ENCODE measurements at places on chromosomes 1 and 21. TPM values are rescaled to one million over a fixed set of nuclear protein-coding genes. Genes with fewer than 3 reads are reported as not detected.
A peak's percentile ranks its signal among the peaks of the same experiment; 100 is the strongest.

ADAM30 gene
- not detected for total RNA-seq

LRRC52 gene
- total RNA-seq, result not detected

GRCh38 chr1:200207711-200208126 is 180.2 kb downstream of the NR5A2 start:
- peaks cover 5% of the 10 kb centered on the region for H3K36me3 ChIP-seq
- H3K4me3 ChIP-seq, result no peak overlapping the region
- no peak overlapping the region for H3K27ac ChIP-seq

GRCh38 chr1:87318056-87318650 is 10.5 kb upstream of the LMO4 start:
- peaks cover 12% of the 10 kb centered on the region for H3K4me1 ChIP-seq
- H3K4me3 ChIP-seq, result peak overlapping the region; percentile 39
- no peak for DNase-seq
- no peaks in the 10 kb centered on the region for H3K36me3 ChIP-seq
- H3K27ac ChIP-seq, result peak overlapping the region; percentile 3

DNA sequence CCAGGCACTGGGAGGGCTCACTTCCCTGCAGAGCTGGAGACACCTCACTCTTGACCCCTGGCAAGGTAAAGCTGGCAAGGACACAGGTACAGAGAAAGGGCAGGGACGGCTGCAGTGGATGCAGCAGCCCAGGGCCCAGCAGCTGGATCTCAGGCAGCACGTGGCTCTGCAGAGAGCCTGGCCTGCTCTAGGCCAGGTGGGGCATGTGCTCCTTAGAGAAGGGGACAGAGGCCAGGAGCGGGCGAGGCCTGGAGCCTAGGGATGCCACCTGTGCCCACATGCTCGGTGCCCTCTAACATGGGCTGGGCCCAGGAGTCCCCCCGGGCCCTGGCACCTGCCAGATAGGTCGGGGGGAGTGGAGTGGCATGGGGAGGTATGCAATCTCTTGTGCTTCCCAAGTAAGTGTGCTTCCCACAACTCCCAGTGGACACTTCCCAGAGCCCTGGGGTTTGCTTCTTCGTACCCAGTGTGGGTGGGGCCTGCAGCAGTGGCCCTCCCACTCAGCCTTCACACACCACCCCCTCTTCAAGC is 30.0 kb downstream of the WNT3A start:
- H3K4me1 ChIP-seq, result no peaks in the 10 kb centered on the region
- H3K27me3 ChIP-seq, result peaks cover 13% of the 10 kb centered on the region
- H3K27ac ChIP-seq, result no peak overlapping the region
- no peak for DNase-seq
- no peak overlapping the region for H3K4me3 ChIP-seq
- H3K36me3 ChIP-seq, result no peaks in the 10 kb centered on the region

DNA sequence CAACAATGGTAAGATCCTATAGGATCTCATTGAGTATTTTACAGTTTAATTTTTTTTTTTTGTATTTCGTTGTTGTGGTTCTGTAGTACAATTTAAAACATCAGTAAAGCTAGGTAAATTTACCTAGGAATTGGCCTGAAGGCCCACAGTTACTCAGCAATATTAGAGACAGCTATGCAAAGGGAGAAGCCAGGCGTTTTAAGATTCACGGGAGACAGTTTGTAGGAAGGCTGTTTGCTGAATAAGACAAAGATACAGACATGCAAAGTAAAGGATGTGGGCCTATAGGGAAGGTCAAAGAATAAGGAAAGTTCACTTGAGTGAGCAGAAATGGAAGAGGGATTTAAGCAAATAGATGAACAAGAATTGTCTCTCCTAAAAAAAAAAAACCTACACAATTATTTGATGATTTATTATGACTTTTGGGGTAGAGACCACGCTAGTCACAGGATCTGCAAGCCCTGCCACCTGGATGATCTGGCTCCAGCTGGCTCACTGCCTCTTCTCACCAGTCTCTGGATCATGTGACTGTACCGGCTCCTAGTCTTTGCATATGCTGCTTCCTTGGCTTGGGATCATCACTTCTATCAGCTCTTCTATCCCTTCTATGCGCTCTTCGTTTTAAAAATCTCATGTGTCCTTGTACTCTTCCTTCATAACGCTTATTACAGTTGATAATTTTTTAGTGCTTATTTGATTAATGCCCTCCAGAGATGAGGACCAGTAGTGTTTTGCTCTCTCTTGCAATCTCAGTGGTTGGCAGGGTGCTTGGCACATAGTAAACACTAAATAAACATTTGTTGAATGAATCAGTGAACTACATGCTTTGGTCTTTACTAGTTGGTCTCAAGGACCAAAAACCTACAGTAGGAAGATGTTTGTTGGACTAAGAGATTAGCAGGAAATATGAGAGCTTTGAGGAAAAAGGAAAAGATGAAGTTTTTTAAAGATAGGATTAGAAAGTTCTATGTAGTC is 14.1 kb downstream of the DYRK1A start:
- peak overlapping the region; percentile 48 for H3K4me3 ChIP-seq
- DNase-seq, result no peak
- no peaks in the 10 kb centered on the region for H3K27me3 ChIP-seq
- H3K4me1 ChIP-seq, result peaks cover 79% of the 10 kb centered on the region
- peak overlapping the region; percentile 29 for H3K27ac ChIP-seq
- no peaks in the 10 kb centered on the region for H3K36me3 ChIP-seq

DNA sequence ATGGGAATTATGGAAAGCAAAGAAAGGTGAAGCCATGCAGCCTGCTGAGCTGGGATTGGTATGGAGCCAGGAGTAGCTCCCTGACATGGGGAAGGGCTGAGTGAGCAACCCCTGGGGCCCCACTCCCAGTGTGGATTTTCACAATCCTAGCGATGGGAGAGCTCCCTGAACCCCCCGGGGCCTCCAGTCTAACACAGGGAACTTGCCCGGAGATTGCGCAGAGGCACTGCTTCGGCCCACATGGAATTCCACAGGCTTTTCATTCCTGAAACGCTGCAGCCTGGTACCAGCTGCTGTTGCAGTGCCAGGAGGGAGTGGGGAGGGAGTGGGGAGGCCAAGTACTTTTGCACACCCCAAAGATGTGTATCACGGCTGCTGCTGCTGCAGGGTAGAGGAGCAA is 110.4 kb upstream of the C21orf91 start:
- H3K4me3 ChIP-seq, result no peak overlapping the region
- no peaks in the 10 kb centered on the region for H3K36me3 ChIP-seq
- no peak overlapping the region for H3K27ac ChIP-seq
- H3K4me1 ChIP-seq, result peaks cover 5% of the 10 kb centered on the region
- DNase-seq, result no peak

Data from natural killer cell treated with Interleukin-12 subunit alpha and Interleukin-12 subunit beta and Interleukin-15 and Interleukin-18, amount 100 ng/mL, for 72 hours (primary cell).